Kasumi-1 (cell line): ENCODE measurements at places on chromosomes 2 and 18.
A peak's percentile ranks its signal among the peaks of the same experiment; 100 is the strongest.

DNA sequence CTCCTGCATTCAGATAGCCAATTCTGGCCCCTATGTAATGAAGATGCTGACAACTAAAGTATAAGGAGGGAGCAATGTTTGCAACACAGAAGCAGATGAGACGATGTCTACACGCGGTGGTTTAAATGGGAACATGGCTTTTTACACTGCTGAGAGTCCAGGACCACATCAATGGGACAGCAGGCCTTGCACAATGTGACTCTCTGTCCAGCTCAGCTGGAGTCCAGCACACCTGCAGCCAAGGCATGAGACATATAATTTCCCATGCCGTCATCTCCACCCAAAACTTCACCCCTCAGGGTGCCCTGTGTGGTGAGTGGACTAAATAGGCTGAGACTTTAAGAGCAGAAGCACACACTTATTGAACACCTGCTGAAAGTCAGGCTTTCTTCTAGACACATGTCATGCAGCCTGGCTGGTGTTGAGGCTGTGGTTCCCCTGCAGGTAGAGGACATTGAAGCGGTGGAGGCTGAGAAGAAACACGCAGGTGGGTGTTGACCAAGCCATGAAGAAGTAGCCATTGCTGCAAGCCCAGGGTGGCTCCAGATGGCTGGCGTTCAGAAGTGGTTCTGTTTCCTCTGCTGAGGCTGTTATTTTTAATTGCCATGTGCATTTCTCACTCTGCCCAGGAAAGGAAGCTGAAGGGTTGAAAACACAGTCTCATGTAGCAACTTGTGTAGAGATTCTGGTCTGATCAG is 345.6 kb downstream of the MYCN start:
- no peak for DNase-seq

DNA sequence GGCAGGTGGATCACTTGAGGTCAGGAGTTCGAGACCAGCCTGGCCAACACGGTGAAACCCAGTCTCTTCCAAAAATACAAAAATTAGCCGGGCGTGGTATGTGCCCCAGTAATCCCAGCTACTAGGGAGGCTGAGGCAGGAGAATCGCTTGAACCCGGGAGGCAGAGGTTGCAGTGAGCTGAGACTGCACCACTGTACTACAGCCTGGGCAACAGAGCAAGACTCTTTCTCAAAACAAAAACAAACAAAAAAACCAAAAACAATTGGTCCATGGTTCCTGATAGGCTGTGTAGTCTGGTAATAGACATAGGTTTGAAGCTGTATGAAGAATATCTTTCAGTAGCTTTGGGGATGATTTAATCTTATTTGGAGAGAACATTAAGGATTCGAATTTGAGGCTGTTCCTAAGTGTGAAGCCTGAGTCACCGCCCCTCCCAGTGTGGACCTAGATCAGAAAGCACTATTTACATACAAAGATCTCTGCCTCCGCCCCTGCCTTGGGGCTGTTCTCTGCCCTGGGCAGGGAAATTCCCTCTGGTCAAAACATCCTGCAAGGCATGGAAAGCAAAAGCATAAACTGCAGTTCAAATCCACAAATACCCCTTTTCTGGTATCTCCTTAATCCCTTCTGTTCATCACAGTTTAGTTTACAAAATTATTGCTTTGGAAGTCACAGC is 52.8 kb upstream of the PMAIP1 start:
- no peak for DNase-seq

GRCh38 chr2:136324966-136325365 is 207.0 kb upstream of the CXCR4 start:
- peak; percentile 88 for DNase-seq

DNA sequence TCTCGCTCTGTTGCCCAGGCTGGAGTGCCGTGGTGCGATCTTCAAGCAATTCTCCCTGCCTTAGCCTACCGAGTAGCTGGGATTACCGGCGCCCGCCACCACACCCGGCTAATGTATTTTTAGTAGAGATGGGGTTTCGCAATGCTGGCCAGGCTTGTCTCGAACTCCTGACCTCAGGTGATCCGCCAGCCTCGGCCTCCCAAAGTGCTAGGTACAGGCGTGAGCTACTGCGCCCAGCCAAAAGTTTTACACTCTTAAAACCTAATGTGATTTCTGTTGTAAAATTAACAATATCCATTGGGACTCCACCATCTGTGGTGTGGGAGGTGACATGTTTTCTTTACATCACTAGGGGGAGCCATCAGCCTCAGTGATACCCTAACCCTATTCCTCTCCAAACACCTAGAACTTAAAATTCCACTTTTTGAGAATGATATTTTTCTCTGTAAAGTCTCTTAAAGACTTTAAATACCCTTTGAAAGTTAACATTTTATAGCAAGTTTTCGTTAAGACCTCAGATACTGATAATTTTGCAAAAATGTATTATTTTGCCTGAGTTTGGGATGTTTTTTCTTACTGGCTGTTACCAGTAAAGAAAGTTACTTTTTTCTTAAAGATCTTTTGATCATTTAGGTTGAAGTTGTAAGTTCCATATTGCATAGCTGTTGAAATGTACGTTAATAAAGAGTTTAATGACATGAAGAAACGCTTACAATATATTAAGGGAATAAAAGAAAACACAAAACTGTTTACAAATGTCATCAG is 11.6 kb upstream of the EIF2AK2 start:
- peak; percentile 58 for DNase-seq

DNA sequence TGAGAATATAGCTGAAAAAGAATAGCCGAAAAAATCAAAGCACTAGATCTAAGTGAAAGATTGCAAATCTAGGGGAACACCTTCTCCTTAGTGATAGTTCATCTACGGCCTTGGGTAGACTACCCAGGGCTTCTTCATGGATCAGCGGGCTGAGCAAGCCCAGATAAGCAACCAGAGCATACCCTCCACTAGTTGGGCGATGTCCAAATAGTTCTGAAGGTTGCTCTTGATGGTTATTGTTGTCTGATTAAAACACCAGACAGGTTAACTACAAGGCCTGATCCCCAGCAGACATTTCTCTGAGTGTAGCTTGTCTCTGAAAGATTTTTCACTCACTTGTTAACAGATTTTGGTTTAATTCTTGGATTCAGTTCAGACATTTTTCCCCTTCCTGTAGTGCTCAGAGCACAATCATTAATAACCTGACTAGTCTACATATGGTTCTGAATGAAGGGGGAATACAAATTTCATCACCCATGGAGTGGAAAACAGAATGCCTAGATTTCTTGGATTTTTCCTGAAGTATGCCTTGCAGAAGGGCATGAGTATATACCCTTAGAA is 99.6 kb downstream of the BABAM2 start:
- DNase-seq, result no peak

DNA sequence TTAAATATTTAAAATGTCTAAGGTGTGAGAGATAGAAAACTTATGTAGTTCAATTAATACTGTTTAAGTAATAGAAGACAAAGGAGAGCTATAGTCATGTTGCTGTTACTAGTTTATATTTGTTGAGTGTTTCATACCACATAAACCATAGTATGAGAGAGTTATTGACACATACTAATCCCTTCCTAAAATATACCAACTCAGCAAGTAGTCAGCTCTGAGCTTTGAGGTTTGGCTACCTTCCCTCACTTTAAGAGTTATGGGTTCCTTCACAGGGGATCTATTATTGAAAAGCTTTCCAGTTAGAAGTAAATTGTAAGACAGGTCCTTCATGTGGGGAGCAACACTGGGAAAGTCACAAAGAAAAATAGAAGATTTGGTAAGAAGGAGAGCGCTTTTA is 701.6 kb upstream of the ZEB2 start:
- no peak for DNase-seq
